Activated T-cell treated with anti-CD3 and anti-CD28 coated beads, Interleukin-2, amount 50 U/mL, for 48 hours (primary cell): ENCODE measurements at places on chromosomes 11 and 22.
A peak's percentile ranks its signal among the peaks of the same experiment; 100 is the strongest.

DNA sequence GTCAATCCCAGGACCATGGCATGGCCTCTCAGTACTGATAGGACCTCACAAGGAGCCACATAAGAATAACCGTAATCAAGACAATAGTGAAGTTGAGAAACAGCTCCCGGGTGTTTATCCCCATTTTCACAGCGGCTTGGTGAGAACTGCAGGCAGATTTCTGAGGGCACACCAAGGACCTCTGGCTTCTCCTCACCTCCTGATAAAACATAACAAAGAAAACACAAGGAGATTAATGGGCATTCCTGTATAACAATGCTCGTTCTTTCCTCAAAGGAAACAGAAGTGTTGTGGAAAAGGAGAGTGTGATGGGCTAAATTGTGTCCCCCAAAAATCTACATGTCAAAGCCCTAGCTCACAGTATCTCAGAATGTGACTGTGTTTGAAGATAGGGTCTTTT, 4.0 kb downstream of the SLN start:
- no peak for DNase-seq

DNA sequence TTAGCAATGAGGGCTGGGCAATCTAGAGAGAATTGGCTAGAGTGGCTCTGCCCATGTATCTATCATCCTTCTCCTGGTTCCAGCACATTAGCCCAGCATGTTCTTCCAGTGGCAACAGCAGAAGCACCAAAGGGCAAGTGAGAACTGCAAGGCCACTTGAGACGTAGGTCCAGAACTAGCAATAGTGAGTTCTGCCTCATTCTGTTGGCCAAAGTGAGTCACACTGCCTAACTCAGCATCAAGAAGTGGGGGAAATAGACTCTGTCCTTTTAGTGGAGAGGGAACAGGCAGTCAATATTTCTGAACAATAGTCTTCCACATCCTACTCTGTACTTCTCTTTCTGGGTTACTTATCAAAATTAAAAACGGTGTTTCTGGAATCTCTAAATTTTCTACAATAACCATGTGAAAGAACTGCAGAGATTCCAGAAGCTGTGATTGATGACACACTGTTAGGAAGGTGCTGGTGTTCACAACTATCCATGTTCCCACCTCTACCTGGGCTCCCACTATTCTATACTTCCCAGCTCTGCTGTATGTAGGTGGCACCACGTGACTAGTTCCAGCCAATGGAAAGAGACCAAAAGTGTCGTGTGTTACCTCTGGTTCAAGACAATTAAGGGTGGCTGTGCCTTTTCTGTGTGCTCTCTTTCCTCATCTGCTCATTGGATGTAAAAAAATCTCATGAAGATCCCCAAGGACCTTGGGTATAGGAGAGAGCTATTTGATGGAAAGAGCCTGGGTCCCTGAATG, 23.4 kb upstream of the GRK3 start:
- no peak for DNase-seq

- DNase-seq = no peak
Observed at GRCh38 chr11:72744474-72744873, 7.7 kb downstream of the ARAP1 start.

GRCh38 chr11:129743112-129743815, 72.4 kb upstream of the TMEM45B start:
- DNase-seq = no peak

DNA sequence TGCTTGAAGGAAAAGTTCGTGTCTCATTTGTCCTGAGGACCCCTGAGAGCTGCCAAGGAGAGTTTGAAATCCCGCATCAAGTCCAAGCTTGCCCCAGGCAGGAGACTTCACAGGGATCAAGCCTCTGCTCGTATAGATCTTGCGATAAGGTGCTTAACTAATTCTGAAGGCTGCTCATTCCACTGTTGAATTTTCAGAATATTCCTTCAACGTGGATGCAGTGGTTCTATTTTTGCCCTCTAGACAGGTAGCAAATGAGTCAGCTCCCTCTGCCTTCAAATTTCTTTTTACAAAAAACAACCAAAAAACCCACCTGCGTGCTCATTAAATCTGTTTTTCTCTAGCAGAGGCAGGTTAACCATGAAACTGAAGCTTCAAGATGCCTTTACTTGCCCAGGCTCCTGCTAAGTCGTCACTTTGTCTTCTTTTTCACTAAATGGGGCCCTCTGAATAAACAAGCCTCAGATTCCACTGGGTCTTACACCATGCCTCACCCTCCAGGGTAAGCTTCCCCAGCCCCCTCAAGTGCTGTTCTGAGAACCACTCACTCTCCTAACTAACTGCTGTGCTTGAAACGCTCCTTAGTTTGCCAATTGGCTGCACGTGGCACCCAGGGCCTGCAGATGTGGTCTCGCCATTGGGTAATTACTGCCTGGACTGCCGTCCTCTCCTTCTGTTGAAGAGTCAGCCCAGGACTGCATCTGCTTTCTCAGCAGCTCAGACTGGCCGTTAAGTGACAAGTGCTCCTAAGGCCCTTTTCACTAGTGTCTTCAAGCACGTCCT, 105.0 kb downstream of the TRPC6 start:
- no peak for DNase-seq

DNA sequence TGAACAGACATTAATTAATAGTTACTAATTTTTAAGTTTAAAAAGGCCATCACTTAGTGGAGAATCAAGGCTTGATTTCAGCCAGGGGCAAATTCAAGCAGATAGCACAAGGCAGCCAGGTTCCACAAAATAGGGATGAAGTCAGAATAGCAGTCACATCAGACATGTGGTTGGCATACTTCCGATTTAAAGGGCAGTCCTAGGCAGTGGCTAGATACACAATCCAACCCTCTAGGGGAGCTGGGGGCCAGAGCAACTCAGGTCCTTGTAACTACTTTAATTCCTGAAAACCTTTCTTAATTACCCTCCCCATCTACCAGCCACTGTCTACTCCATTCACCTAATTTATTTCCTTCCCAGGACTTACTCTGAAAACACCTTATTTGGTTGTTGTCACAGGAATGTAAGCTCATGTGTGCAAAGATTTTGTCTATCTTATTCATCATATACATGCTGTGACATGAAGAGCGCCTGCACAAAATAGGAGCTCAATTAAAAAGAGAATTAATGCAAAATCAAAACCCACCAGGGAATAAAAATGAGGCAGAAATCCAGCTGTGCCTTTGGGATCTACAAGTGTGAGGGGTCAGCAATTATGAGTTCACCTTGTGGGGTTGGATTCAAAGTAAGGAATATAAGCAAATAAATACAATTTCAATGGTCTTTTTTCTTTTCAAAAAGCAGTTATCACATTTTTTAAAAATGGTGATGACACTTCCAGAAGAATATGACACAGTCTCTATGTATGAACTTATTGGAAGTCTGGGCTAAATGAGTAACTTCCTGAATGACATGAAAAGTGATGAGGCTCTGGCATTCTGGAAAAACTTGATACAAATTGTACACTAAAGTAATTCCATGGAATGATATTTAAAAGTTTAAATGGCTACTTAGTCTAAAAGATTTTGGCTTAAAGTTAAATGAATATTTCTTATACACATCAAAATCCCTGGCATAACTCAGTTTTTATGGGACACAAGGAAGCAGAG, 53.8 kb downstream of the COPB1 start:
- DNase-seq = no peak

DNA sequence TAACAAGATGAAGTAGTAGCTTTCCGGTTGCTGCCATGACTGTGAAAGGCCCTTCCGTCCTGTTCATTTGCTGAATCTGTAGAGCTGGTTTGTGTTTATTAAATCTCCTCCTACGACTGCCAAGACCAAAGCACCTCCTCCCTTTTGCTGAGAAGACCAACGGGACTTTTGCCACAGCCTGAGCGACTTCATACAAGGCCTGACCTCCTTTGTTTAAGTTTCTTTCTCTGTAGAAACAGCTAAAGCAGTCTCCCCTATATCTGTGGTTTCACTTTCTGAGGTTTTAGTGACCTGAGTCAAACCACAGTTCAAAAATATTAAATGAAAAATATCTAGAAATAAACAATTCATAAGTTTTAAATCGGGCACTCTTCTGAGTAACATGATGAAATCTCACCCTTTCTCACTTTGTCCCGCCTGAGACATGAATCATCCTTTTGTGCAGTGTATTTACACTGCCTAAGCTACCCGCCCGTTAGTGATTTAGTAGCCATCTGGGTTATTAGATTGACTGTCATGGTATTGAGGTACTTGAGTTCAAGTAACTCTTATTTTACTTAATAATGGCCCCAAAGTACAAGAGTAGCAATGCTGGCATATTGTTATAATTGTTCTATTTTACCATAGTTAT, 119.1 kb upstream of the LRRC4C start:
- no peak for DNase-seq

DNA sequence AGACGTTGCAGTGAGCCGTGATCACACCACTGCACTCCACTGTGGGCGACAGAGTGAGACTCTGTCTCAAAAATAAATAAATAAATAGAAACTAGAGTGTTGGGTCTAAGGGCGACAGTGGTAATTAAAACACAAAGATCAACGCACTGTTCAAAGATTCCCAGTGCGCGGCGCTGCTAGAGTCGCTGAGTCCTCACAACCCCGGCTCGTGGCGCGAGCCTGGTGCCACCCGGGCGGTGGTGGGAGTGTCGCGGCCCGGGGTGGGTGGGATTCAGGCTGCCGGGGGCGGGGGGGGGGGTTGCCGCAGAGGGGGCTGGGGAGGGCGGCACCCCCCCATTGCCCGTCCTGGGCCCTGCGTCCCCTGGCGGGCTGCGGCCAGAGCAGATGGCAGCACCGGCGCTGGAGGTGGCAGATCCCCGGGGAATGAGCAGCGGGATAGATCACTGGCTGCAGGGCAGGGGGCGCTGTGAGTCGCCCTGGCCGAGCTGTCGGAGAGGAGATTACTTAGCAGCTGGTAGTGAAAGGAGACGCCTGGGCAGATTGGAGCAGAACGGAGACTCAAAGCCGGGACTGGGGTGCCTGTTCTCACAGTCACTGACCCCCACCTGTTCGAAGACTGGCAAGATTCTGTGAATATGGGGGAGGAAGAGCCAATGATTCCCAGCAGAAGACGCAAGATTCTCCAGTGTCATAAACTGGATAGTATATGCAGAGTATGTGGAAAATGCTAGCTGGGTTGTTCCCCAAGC, 30.2 kb upstream of the APOBEC3A start:
- DNase-seq = peak; percentile 78
